CD4-positive, alpha-beta T cell treated with Interleukin-4 for 4 hours (primary cell): ENCODE measurements at places on chromosomes 1 and 21.

DNA sequence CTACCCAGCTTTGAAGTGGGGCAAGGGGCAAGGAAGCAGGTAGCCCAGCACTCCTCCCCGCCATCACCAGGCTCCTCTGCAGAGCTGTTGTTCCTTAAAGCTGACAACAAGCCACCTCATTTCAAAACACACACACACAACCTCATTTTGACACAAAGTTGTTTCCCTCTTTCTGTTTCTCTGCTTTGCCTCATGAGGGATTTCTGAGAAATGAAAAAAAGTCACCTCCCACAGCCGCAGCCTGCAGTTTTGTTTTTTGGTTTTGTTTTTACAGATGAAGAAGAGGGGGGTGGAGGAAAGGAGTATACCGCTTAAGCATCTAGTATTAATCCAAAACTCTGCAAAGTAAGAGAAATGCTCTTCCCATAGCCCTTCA is 12.1 kb downstream of the MCL1 start:
- DNase-seq: peak; percentile 92

GRCh38 chr1:5920201-5920600 is 72.0 kb downstream of the NPHP4 start:
- no peak for DNase-seq

DNA sequence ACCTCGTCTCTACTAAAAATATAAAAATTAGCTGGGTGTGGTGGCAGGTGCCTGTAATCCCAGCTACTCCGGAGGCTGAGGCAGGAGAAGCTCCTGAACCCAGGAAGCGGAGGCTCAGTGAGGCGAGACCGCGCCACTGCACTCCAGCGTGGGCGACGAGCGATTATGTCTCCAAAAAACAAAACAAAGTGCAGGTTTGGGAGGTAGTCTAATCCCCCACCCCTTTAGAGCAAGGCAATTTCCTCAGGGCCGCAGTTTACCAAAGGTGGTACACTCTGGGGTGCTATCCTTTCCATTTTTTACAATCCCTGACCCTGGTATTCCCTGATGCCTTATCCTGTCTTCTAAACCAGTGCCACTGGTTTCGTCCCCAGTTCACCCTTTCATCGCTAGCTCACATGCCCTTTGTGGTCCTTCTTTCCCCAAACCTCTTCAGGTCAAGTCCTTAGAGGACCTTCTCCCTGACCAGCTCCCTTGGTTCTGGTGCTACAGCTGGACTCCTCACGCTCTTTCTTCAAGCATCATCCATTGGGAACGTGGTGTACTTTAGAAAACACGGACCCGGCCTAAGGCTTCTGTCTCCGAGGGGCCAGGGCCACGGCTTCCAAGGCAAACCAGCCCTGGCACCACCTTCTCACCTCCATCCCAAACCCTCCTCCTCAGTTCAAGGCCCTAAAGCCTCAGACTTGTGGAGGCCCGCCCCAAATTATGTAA is 873 bp downstream of the IFT25 start:
- DNase-seq: no peak

DNA sequence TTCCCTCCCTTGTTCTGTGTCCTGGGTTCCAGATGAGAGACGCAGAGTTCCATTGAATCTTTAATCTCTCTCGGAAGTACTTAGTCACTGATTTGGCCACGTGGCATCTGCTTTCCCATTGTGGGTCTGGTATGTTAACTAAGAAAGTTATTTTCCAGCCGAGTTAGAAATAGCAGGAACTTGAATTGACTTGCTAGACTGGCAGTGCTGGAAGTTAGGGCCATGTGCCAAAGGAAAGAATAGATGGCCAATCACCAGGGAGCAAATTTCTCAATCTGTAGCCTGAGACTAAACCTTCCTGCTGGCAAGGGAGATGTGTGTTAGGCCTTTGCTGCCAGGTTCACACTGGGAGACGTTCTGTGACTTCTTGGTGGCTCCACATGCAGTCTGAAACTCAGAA is 24.2 kb upstream of the SLFNL1 start:
- DNase-seq: no peak

GRCh38 chr1:21911205-21912001 is 25.7 kb downstream of the HSPG2 start:
- no peak for DNase-seq

- DNase-seq: no peak
These were observed 5.4 kb upstream of the ADORA1 start for GRCh38 chr1:203122159-203122558.

GRCh38 chr1:94468708-94469107 is 50.5 kb downstream of the ABCD3 start:
- no peak for DNase-seq

DNA sequence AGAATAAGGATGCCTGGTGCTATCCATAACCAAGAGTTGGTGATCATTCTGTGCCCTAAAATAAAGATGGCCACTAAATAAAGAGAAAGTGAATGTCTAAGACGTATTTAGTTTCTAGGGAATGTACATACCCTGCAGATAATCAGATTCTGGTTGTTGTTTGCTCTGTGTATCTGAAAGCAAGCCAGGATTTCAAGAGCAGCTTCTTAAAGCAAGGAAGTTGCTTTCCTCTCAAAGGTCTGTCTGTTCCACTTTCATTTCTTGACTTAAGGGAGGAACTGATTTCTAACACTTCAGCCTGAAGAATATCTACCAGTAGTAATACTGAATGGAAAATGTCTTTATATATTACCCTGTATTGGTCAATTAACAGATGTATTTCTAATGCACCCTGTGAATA is 88.8 kb downstream of the KIF1B start:
- DNase-seq: no peak

DNA sequence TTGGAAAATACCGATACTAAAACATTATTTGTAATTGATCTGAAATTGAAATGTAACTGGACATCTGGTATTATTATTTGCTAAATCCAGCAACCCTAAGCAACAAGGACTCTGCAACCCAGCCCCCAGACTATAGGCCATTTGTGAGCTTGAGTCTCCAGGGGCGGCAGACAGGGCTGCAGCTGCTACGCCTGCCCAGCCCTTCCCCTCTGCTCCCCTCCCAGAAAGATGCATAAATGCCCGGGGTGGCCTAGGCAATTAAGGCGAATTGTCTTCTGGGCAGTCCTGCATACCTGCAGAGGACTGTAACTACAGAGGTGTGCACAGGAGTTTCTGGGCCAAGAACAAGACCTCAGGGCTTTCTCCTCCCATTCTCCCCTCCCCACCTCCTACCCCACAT is 41.2 kb upstream of the LBR start:
- DNase-seq: no peak

- no peak for DNase-seq
These were observed 122.4 kb downstream of the LIPI start for GRCh38 chr21:14088391-14088790.

DNA sequence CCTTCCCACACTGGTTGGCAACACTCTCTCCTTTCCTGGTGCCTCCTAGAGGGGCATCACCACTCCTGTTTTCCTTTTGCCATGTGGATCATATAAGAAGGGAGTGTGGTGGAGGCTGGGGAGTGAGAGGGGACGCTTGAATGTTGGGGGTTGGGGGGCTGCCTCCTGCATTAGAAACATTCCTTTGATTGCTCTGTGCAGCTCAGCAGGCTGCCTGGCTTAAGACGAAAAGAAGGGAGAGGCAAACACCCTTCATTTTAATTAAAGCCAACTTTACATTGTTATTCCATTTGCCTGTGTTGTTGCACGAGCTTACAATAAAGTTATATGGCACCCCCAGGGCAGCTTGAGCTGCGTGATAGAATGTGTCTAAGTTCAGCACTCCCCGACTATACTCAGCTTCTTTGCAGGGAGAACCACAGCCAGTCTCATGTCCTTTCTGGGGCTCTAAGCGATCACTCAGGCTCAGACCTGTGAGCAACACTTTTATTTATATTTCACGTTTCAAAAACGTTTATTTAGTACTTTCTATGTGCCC is 57.4 kb downstream of the FOXD2 start:
- DNase-seq: no peak

DNA sequence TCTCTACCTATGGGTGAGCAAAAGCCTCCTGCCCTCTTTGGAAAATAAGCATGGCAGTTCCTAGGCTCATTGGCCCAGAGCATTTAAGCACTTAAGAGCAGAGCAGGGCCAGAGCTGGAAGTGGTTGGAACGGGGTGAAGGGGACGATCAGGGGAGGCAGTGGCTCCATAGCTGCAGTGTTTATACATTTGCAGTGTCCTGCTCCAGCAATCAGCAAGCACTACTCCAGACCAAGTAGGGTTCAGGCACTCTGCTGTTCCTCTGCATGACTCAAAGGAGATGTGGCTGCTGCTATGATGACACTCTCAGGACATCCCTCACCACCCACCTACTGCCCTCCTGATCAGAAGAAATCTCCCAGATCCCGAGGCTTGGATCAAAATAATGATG is 55.0 kb downstream of the TRABD2B start:
- no peak for DNase-seq

GRCh38 chr1:24047110-24047477 is 64.8 kb downstream of the MYOM3 start:
- no peak for DNase-seq

- DNase-seq: no peak
These were observed 39.9 kb upstream of the BACH1 start for GRCh38 chr21:29258626-29259338.

GRCh38 chr1:11600836-11601235 is 53.4 kb downstream of the FBXO2 start:
- DNase-seq: no peak

DNA sequence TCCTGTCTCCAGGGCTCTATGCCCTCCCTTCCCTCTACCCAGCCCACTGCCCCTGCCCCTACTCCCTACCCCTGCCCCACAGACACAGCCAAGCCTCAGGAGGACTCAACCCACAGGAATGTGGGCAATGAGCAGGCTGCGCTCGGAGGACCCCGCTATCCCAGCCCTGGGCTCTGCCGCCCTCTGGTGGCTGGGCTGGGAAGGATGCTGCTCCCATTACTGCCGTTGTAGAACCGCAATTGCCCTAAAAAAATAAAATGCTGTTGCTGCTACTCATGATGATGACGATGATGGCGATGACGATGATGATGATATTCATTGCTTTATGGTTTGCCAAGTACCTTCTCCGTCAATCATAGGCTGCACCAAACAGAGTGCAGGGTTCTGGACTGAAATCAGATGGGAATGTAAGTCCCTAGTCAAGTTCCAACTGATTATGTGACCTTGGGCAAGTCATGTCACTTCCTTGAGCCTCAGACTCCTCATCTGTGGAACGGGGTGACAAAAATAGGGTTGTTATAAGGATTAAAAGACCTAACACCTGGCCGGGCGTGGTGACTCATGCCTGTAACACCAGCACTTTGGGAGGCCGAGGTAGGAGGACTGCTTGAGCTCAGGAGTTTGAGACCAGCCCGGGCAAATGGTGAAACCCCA is 24.6 kb downstream of the ARHGEF19 start:
- DNase-seq: peak; percentile 66

DNA sequence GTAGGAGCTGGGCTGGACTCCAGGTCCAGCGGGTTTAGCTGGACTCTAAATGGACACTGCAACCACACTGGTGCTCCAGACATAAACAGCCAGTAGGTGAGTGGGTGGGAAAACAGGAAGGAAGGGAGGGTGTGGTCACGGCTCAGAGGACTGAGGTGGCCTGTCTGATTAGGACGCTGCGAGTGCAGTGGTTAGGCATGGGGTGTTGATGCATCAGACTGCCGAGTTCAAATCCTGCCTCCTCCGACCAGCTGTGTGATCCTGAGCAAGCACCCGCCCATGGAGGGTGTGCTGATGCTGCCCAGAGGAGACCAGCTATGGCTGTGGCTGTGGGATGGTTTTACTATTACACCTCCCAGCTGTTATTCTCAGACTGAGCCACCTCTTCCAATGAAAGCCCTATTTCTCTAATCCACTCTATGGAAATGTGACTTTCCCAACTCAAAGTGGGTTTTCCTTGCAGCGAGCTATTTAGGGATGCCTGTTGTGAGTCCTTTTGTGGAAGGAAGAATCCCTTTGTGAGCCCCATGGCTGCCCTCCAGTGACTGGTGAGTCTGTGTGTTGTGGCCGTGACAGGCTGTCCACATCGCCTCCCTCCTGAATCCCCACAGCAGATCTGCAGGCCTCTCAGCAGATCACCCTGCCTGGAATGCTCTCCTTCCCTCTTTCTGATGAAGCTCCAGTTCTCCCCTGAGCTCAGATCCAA is 56.6 kb upstream of the EDN2 start:
- DNase-seq: no peak

- DNase-seq: no peak
These were observed 41.5 kb downstream of the CAPN9 start for GRCh38 chr1:230788561-230789275.

GRCh38 chr1:163771637-163772036 is 449.9 kb downstream of the NUF2 start:
- DNase-seq: no peak

- DNase-seq: no peak
These were observed 65.4 kb upstream of the TLR5 start for GRCh38 chr1:223208164-223209076.

DNA sequence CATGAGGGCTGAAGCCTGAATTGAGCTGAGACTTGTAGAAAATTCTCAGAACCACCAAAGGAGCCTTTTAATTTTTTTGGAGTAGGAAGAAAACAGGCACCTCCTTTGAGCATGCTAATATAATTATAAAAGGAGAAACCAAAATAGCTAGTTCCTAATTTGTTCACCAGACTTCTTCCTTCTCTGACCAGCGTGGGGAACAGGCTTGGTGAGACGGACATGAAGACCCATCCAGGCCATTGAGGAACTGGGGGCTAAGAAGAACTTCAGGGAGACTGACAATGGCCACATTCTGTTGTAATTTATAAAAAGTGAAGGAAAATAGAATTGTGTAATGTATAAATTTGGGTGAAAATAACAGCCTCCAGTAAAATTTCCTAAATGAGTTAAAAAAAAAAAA is 62.6 kb downstream of the MAN1C1 start:
- no peak for DNase-seq

GRCh38 chr1:236762410-236762809 is 32.7 kb upstream of the MTR start:
- no peak for DNase-seq

- no peak for DNase-seq
These were observed 348.2 kb downstream of the RWDD3 start for GRCh38 chr1:95582191-95582590.

- no peak for DNase-seq
These were observed 35.6 kb downstream of the NUF2 start for GRCh38 chr1:163357378-163357777.

DNA sequence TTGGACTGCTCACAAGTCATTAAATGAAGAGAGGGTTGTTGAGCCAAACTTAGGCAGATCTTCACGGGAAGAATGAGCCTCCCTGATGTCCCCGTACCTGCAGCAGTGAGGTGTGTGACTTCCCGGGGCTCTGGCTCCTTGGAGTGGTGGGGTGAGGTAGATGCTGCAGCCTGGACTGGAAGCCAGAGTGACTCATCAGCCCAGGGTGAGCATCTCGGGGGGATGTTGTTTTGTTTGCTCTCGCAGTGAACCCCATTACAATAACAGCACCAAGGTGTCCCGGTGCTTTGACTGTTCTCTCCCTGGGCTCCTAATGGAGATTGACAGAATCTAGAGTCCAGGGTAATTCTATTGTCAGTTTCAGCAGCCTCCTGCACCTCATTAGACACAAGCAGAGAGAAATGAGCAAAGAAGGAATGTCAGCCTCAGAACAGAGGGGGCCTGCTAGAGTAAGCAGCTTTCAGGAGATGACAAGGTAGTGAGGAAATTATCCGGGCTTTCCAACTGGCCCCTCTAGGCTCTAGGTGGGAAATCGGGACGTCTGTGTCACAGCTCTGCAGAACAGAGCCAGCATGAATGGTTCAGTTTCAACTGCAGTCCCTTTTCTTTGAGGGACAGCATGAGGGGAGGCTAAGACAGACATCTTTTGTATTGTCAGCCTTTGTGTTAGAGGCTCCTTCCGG is 36.0 kb upstream of the LRRN2 start:
- DNase-seq: no peak
